ENCODE measurements at places on chromosomes 12 and 14. TPM values are rescaled to one million over a fixed set of nuclear protein-coding genes. Genes with fewer than 3 reads are reported as not detected.

Gene CLEC1B
- total RNA-seq = not detected

Gene MYL2
- total RNA-seq = not detected

Gene VRTN
- not detected for total RNA-seq

Gene PRH2
- not detected for total RNA-seq

Gene RNF212B
- total RNA-seq = not detected

Gene KRT85
- not detected for total RNA-seq

Gene COX8C
- not detected for total RNA-seq

Gene ABHD4
- total RNA-seq = 5.1 TPM

Gene FBLN5
- total RNA-seq = 0.23 TPM

Gene ZFYVE1
- 19.8 TPM for total RNA-seq

Gene DEPDC4
- total RNA-seq = 2.6 TPM

Gene IGF1
- not detected for total RNA-seq

Gene ASCL1
- total RNA-seq = not detected

Gene SLC38A4
- total RNA-seq = 2.5 TPM

Gene GPRC5D
- not detected for total RNA-seq

Gene IRAK4
- total RNA-seq = 11.3 TPM

Gene C12orf56
- total RNA-seq = 2.8 TPM

Gene MEG3
- total RNA-seq = 62.4 TPM

Gene PLXNC1
- total RNA-seq = 0.57 TPM

Gene INHBC
- not detected for total RNA-seq

Gene DCP1B
- total RNA-seq = 4.8 TPM

Gene TSPAN9
- 7.7 TPM for total RNA-seq

Gene LRRC10
- not detected for total RNA-seq
